ENCODE measurements at places on chromosomes 4 and X. TPM values are rescaled to one million over a fixed set of nuclear protein-coding genes. Genes with fewer than 3 reads are reported as not detected.

GRCh38 chr4:23857367-23857959 is 32.4 kb downstream of the PPARGC1A start:
- no peak for DNase-seq

DNA sequence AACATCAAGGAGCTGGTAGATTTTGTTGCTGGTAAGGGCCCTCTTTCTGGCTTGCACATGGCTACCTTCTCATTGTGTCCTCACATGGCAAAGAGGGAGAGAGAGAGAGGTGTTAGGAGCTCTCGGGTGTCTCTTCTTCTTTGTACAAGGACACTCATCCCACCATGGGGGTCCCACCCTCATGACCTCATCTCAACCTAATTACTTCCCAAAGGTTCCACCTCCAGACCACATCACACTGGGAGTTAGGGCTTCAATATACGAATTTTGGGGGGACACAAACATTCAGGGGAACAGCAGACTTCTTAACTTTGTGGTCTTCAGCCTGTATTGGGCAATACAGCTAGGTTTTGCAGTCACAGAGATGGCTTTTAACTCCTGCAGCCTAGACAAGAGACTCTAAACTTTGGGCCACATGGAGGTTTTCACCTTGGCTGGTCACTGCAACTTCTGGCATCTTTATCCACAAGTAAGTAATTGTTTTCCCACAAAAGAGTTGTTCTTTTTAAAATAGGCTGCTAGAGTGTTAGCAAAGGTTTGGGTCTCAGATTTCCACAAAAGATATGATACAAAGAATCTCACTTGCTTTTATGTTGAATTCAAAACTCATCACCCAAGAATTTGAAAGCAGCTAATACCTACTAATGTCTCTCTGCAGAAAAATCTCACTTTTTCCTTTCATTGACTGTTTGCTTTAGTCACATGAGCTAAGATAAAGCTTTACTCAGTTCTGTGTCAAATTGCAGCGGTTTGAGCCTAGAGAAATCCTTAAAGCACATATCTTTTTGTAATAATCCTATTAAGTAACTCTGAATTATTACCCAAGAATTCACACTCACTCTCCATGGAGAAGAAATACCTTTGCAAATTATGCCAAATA is 39.6 kb upstream of the BBS12 start:
- DNase-seq = no peak

DNA sequence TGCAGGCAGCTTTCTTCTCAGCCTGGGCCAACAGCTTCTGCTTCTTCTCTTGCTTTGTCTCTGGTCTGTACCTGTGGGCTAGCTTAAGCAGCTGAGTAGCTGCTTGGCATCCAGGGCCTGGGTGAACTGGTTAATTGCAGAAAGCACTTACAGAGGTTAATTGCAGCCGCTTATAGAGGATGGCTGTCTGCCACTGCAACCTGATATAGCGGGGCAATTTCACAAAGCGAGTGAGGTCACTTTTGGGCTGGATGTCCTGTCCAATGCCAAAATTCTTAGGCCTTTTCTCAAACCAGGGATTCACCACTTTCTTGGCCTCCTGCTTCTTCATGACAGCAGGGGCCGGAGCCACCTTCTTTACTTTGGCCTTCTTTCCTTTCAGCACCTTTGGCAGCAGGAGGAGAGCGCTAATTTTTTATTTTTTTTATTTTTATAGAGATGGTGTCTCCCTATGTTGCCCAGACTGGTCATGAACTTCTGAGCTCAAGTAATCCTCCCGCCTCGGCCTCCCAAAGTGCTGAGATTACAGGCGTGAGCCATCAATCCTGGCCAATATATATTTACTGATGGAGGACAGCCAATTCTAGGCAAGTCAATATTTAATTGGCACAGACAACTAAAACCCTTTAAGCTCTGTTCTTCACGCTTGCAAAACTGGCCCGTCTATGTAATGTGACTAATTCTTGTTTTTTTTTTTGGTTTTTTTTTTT is 61.0 kb downstream of the ENOPH1 start:
- no peak for DNase-seq

Gene PHOX2B
- total RNA-seq = not detected

DNA sequence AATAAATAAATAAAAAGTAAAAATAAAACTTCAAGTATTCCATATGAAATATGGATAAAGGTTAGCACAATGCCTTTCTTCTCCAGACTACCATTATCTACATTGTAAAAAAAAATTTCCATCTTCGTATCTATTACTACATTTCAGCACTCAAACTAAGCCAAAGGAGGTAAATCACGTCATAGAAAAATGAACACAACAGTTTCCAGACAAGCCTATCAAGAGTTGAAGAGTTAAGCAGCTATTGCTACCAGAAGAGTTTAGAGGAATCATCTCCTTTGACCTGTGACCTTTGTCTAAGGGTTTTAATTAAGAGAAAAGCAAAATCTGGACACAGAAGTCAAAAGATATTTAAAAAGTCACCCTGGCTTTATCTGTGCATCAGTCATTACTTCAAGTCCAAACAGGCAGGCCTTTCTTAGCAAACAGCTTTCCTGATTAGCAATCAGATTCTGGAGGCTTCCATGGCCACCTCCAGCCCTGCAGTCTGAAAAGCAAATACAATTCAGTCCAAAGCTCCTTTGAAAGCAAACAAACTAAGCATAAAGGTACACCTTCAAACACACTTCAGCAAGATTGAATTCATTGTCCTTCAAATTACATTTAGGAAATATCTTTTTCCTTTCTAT is 82.2 kb downstream of the APBB2 start:
- no peak for DNase-seq

Gene VCX3B
- total RNA-seq = not detected

Gene BTC
- not detected for total RNA-seq

Gene TMEM31
- not detected for total RNA-seq

Gene PRR32
- total RNA-seq = 0.30 TPM

GRCh38 chrX:2391869-2392606 is 108.7 kb downstream of the DHRSX start:
- DNase-seq = no peak

- no peak for DNase-seq
Measured at GRCh38 chr4:141056473-141056872, 76.8 kb downstream of the RNF150 start.

DNA sequence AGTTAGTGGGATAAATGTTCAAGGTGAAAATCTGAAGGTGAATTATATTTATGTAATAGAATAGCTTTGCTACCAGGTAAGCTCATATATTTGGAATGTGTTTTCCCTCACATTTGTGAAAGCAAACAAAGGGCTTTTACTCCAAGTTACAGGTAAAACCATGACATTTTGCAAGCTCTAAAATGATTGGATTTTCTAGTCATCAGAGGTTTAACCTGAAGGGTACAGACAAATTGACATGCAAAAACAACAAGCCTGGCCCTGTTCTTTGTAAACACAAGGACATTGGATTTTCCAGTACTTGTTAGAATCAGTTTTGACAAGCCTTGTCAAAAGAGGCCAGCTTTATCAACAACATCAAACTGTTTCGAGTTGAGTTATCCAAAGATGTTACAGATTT is 51.7 kb downstream of the ZFX start:
- DNase-seq = no peak

Gene PAGE2
- total RNA-seq = not detected

DNA sequence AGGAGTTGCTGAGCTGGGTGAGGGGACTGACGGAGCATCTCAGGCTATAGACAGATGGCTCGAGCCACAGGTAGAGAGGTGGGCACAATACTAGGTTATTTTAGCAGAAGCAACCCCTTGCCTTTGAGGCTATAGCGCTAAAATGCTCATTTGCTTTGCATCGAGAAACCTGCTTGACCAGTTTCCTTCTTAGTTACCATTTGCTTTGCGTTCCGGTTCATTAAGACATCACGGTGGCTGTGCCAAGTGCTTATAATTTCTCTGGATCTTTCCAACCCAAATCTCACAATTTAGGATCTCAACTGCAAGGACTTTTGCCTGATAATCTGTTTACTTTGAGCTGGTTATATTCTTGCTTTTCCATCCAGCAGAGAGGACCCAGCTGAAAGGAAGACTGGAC is 40.8 kb downstream of the DLG3 start:
- DNase-seq = no peak

GRCh38 chr4:21032089-21032645 is 331.9 kb downstream of the PACRGL start:
- DNase-seq = no peak

- DNase-seq = no peak
Measured at GRCh38 chrX:1649621-1650020, 34.8 kb downstream of the ASMT start.

GRCh38 chr4:113742643-113743042 is 18.9 kb downstream of the CAMK2D start:
- DNase-seq = no peak

Gene RAB33A
- 0.24 TPM for total RNA-seq

Gene OTC
- not detected for total RNA-seq

GRCh38 chr4:17665346-17665745 is 50.9 kb downstream of the MED28 start:
- DNase-seq = no peak

Gene GPR143
- not detected for total RNA-seq

- no peak for DNase-seq
Measured at GRCh38 chr4:122045533-122045932, 93.7 kb upstream of the TRPC3 start.

DNA sequence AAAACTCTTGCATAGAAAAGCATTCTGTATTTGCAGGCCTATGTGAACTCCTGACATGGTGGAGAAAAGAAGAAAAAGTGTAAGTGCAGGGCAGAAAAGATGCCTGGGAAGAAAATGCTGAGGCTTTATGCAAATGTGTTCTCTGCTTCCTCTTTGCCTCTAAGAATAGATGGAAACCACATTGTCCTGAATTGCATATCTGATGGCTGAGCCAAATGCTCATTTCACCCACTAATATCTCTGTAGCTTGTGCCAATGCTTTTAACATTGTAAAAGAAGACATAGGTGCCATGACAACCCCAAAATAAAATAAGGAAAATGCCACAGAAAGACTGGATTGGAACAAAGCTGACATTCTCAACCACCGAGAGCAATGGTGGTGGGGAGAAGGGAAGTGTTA is 307.4 kb downstream of the GRIA2 start:
- no peak for DNase-seq

DNA sequence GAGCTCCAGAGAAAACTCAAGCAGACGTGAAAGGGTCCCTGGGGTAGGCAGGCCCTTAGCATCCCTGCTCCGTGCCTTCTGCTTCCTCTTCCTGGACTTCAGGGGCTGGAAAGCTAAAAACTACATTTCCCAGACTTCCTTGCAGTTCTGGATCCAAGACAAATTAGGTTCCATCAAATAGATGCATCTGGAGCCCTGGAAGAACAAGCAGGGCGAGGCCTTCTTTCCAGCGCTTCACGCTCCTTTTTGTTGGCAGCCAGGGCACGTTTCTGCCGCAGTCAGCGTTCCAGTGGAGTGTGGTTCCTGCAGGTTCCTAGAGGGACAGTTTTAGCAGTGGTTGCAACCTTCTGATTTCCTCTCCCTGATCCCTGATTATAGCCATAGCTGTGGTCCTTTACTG is 53.6 kb upstream of the MSX1 start:
- DNase-seq = no peak

Gene HEPH
- 8.8 TPM for total RNA-seq

GRCh38 chr4:54726907-54727306 is 69.2 kb downstream of the KIT start:
- DNase-seq = no peak

Gene CENPVL2
- total RNA-seq = not detected

GRCh38 chrX:84737471-84737871 is 235.2 kb upstream of the HDX start:
- peak; percentile 34 for DNase-seq

DNA sequence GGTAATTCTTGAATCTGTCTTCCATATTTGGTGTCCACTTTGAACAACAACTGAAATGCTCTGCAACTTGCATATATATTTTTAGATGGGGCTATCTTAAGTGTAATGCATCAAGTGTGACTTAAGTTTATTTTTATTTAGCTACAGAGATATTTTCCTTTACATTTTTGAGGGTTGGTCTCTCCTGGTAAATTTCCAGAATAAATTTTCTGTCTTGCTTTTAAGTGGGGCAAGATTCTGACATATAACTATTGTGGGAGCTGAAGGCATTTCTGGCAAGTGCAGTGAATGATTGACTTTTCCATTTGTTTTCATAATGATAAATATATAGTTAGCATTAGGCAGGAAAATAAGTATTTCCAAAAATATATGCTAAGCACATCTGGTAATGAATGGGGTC is 18.8 kb downstream of the UNC5C start:
- no peak for DNase-seq

GRCh38 chrX:111470681-111471403 is 40.6 kb upstream of the SERTM2 start:
- no peak for DNase-seq

DNA sequence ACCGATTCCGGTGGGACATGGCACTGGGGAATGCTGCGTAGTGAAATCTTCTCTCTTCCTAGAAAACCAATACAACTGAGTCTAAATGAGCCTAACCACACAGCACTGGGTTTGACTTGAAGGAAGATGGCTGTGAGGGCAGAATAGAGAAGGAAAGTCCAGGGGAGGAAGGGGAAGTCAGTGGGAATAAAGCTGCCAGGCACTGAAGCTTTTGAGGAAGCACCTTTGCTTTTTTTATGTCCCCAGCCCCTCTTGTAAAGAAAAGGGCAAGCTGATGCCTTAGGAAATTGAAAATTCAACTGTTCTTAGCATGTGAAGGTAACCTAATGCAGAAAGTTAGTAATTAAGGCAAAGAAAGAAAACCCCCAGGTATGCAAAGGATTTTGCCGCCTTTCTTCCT is 20.6 kb downstream of the MED28 start:
- DNase-seq = no peak

Gene SLC6A8
- total RNA-seq = 192 TPM

Gene RNF175
- 0.38 TPM for total RNA-seq

DNA sequence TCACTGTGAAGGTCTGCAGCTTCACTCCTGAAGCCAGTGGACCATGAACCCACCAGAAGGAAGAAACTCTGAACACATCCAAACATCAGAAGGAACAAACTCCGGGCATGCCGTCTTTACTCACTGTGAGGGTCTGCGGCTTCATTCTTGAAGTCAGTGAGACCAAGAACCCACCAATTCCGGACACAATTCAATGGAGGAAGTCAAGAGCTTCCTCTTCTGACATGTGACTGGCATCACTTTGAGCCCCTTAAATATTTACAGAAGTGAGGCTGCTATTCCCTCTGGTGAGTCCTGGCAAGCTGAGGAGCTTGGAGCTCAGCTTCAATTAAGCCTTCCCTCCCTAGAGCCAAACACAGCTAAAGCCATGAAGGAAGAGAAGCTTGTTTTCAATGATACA is 103.5 kb upstream of the SRD5A3 start:
- no peak for DNase-seq

Measured in Right ventricle myocardium superior (tissue), 1 donor.